Head of caudate nucleus (tissue), 42 donors: ENCODE measurements at places on chromosomes 4 and X.

GRCh38 chrX:31266203-31267076, 194.6 kb upstream of the FTHL17 start:
- DNase-seq, result peak; percentile 72

DNA sequence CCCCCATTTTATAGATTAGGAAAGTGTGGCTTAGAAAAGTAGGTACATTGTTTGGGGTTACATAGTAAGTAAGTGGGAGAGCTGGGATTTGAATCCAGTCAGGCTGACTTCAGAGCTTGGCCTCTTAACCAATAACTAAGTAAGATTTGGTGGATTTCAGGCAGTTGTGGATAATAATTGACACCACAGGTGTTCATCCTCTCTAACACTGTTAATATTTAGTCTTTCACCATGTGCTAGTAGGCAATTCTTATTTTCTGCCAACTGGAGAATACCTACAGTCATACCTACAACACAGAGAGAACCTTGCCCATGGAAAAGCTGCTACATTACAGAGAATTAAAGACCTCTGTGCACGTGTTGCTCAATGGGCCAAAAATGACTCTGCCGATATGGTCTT, 89.5 kb downstream of the DIAPH2 start:
- DNase-seq, result no peak

GRCh38 chr4:72365016-72365415, 204.0 kb downstream of the ADAMTS3 start:
- DNase-seq, result no peak

- DNase-seq, result no peak
Measured at GRCh38 chrX:72254816-72255215, 16.0 kb upstream of the ERCC6L start.

- DNase-seq, result no peak
Measured at GRCh38 chr4:134935320-134935719, 733.7 kb upstream of the PABPC4L start.

GRCh38 chrX:8288590-8288989, 117.5 kb upstream of the VCX2 start:
- DNase-seq, result no peak
